ENCODE measurements at places on chromosomes 6 and 20.
A peak's percentile ranks its signal among the peaks of the same experiment; 100 is the strongest.

- no peak for DNase-seq
These were observed 77.6 kb downstream of the SAMD5 start for GRCh38 chr6:147586044-147586443.

- no peak for DNase-seq
These were observed 139.5 kb upstream of the TCF21 start for GRCh38 chr6:133749427-133749826.

- no peak for DNase-seq
These were observed 85.3 kb downstream of the DLGAP4 start for GRCh38 chr20:36391456-36391855.

DNA sequence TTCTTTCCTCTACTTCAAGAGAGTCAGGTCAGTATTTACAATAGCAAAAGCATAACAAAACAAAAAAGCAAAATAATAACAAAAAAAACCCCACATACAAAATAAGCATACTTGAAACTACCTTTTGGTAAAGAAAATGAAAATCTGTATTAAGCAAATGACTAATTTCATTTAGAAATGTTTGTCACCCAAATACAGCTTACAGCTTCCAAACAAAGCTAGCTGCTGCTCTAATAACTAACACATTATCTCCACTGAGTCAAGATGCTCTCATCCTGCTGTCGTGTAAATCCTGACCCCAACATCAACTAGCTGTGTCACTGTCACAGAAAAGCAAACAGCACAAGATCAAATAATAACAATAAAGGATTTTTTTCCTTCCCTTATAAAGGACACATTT lies 21.7 kb downstream of the MAP7 start:
- no peak for DNase-seq

- no peak for DNase-seq
These were observed 2.6 kb downstream of the UBE2V1 start for GRCh38 chr20:50110141-50111047.

DNA sequence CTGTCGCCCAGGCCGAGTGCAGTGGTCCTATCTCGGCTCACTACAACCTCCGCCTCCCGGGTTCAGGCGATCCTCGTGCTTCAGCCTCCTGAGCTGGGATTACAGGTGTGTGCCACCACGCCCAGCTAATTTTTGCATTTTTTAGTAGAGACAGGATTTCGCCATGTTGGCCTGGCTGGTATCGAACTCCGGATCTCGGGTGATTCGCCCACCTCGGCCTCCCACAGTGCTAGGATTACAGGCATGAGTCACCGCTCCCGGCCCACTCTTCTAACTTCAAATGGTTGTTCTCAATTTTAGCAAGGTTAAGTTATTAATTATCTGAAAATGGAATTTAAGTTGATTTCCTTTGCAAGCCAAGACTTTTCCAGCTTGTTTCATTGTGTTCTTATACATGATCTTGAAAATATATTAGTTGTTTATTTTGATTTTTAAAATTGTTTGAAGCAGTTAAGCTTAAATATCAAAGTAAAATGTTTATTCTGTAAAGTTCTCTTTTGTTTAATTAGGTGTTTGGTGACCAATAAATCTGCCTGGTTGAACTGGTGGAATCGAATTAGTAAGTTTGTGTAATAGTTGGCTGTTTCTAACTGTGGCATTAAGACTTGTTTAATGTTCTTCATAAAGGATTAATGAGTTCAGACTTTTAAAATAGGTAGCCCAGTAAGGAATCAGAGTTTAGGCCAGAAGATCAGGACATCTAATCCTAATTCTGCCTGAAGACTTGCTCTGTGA lies 2.3 kb downstream of the PM20D2 start:
- DNase-seq: no peak

DNA sequence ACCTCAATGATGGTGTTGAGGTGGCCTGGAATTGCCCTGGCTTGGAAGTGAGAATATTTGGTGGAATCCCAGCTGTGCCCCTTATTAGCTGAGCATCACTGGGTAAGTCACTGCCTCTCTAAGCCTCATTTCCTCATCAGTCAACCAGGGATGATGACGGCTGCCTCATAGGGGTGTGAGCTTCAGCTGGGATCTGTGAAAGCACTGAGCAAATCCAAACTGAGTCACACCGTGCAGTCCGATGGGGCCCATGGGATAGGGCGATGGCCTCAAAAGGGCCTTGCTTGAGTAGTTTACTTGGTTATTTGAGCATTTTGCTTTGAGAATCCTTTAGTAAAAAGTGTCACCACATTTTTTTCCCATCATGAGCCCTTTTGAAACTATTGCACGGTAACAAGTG lies 1.1 kb downstream of the SLC22A1 start:
- no peak for DNase-seq

DNA sequence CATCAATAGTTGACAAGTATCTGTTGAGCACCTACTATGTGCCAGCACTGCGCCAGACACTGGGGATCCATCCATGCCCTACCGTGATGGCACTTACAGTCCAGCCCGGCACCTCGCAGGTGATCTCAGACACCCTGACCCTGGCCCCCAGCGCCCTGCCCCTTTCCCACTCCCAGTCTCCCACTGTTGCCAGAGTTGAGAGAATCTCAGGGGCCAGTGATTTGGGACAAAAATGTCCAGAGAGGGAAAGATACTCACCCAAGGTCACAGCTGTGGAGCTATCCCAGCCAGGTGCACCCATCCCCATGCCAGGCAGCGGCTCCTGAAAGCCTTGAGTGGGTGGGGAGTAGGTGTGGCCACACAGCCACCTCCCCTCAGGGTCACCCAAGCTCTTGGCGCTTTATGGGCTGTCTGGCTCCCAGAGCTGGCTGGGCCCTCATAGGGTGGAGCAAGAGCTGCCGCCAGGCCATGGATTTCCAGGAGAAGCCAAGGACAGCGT lies 3.3 kb downstream of the PI16 start:
- DNase-seq: no peak

- no peak for DNase-seq
These were observed 287.0 kb downstream of the CDC5L start for GRCh38 chr6:44674226-44675155.

GRCh38 chr6:14396826-14397517 lies 279.4 kb downstream of the CD83 start:
- DNase-seq: no peak

- no peak for DNase-seq
These were observed 859.3 kb upstream of the FLRT3 start for GRCh38 chr20:15196547-15197255.

GRCh38 chr6:149897015-149897697 lies 757 bp downstream of the RAET1E start:
- peak; percentile 8 for DNase-seq

GRCh38 chr6:112187736-112188135 lies 66.6 kb downstream of the LAMA4 start:
- no peak for DNase-seq

- no peak for DNase-seq
These were observed 604 bp upstream of the RAB5IF start for GRCh38 chr20:36604952-36605398.

DNA sequence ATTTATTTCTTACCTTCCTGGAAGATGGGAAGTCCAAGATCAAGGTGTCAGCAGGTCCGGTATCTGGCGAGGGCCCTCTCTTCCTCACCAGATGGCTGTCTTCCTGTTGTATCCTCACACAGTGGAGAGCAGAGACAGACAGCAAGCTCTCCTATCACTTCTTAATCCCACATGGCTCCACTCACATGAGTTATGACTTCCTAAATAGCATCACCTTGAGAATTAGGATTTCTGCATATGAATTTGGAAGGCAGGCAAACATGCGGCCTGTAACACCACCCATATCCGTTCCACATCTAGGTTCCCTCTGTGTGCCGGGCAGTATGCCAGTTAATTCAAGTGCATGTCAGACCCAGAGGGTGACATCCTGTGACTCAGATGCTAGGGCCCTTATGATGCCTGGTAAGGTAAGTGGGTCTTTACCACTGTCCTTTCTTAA lies 2.1 kb downstream of the RAET1E start:
- DNase-seq: no peak

GRCh38 chr6:73180763-73181619 lies 44.3 kb downstream of the KHDC1L start:
- no peak for DNase-seq

- no peak for DNase-seq
These were observed 2.2 kb downstream of the PPP1R3G start for GRCh38 chr6:5087389-5087788.

GRCh38 chr6:113718588-113718987 lies 138.6 kb upstream of the MARCKS start:
- DNase-seq: no peak

- no peak for DNase-seq
These were observed 43.6 kb downstream of the RIOK1 start for GRCh38 chr6:7433121-7433617.

- DNase-seq: no peak
These were observed 35.0 kb upstream of the TULP1 start for GRCh38 chr6:35547676-35548075.

GRCh38 chr6:142698751-142699150 lies 246.2 kb downstream of the HIVEP2 start:
- no peak for DNase-seq

- no peak for DNase-seq
These were observed 1.4 kb downstream of the WFDC2 start for GRCh38 chr20:45470937-45471336.

DNA sequence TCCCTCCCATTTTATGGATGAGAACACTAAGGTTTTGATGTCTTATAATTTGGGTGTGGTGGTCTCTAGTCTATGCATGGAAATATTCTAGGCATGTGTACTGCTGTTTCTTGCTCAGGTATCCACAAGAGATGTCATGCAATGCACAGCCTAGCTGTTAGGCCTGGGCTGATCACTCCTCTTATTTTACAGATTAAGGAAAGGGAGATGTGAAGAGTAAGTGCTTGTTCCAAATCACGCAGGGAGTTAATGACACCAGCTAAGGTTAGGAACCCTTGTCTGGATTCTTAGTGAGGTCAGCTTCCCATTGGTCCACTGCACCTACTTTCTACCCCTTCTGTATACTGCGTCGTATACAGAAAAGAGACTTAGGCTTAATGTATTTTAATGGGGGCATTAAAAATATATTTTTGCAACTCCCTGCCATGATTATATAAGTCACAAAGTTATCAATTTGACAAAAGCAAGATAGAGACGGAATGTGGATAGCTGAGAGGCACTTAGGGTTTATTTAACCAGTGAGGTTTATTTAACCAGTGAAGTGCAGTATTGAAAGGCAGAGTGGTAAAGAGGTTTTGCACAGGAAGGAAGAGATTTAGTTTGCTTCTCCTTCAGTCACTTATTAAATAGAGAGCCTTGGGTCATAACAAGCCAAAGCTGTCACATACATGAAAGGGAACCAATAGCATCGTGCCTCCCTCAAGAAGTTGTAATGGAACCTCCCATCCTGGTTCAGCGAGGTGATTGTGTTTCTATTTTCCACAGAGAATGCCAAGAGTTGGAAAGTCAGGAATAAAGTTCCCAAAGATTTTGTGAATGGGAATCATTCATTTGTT lies 95.0 kb upstream of the FAM184A start:
- no peak for DNase-seq

DNA sequence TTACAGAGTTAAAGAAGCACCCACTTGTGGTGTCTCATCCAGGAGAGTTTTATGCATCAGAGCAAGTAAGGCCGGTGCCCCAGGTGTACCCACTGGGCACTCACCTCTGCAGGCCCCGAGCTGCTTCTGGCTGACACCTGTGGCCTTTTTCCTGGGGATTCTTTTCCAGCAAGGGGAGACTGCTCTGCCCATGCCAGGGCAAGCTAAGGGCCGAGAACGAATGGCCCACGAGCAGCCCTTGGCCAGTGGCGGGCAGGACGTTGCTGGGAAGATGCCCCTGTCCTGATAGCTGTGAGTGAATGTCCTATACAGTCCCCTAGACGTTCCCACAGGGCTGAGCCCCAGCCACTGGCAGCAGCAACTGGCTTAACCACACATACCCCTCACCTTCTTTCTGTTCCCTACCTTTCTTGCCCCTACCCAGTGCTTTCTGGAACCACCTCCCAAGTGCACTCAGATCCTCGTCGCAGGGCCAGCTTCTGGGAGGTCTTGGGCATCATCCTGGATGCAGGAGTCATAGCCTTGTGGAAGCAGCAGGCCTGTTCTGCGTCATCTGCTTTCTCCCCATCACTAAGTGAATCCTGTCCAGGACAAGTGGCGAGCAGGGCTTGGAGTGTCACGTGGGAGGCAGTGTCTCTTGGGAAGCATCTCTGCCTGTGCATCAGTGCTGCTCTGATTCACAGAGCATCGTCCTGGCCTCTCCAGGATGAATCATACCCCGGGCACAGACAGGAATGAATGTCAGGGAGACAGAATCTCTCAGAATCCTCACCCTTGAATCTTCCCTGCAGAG lies 32.5 kb downstream of the SYNDIG1 start:
- DNase-seq: no peak

DNA sequence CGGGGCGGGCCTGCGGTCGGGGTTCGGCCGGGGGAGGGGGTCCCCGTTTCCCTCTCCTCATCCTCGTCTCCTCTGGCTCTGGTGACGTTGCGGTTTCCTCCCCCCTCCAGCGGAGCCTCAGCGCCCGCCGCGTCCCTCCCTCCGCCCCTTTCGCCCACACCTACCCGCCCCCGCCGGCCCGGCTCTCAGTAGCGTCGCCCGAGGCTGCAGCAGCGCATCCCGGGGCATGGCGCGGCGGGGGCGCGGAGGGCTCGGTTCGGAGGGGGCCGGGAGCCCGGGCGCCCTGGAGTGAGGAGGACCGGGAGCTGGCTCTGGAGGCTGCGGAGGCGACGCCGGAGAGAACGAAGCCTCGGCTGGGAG lies at the start of gene DSE:
DSE (plus strand) TSS at position 188 of the 360 bp plus-strand sequence. CDS start 28,304 bp downstream, outside the sequence.
- DNase-seq: no peak

DNA sequence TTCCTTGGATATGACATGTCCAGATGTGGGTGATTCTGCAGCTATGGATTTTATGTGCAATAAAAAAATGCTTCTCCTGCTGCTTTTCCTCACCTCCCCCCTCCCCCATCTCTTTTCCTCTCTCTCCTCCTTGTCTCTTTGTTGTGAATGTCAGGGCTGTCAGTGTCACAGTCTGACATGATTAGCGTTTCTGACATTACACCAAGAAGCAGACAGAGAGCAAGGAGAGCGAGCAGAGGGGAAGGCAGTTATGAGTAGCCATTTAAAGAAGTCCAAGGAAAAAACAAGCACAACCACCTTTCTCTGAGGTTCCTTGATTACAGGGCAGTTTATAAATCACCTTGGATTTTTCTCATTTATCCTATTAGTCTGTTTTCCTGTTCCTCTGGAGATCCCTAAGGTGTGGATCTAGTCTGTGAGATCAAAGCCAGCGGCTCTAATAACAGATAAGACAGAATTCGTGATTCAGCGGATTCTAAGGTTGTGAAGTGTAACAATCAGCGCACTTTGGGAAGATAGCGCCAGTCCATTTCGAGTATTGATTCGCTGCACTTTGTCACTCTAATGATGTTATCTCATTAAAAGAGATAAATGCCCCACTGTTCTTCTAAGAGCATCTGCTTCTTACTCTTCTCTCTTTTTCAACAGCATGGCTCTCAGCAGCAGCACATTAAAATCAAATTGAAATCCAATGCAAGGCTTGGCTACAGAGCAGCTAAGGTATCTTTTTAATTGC lies 101.4 kb downstream of the BACH2 start:
- no peak for DNase-seq

Measured in esophagus squamous epithelium (tissue), 5 donors.